ENCODE measurements at places on chromosomes 12 and 14.

DNA sequence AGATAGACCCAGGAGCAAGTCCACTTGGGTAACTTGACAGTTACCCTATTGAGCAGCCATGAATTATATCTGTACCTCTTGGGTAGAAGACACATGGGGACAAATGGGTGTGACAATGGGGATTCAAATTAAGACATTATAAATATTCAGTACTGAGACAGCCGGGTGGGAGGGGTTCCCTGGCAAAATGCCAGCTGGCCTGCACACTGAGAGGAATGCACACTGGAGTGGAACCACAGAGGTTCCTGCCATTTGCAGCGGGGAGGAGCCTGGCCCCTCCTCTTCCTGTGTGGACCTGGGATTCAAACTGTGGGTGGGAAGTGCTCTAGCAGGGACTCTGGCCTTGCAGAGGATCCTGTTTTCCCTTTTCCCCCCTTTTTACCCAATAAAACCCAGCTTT, 118.7 kb upstream of the CDKN3 start:
- no peak for DNase-seq

GRCh38 chr12:56591961-56592360, 38.2 kb downstream of the BAZ2A start:
- DNase-seq, result no peak

- DNase-seq, result no peak
Measured at GRCh38 chr14:52005625-52006024, 16.3 kb downstream of the RTRAF start.

GRCh38 chr14:83217492-83217891, 1683.8 kb upstream of the SEL1L start:
- DNase-seq, result no peak

DNA sequence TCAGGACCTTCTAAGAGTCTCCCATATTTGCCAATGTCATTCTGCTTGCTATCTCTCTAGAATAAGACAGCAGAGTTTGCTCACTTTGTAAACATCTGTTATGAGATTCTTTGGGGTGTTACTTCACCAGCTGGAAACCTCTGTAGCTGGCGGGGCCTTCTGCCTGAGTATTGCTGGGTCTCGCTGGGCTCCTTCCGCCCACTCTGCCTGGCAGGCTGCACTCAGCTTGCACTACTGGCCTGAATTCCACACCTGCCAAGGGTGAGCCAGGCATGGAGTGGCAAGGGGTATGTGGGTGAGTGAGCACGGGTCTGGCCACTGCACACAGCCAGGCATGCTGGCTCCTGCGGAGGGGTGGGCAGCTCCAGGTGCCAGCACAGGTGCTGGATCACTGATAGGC, 267.3 kb upstream of the PDE3A start:
- no peak for DNase-seq

GRCh38 chr12:89098441-89099112, 253.7 kb downstream of the DUSP6 start:
- no peak for DNase-seq

GRCh38 chr12:14264778-14265177, 100.7 kb upstream of the ATF7IP start:
- DNase-seq, result no peak

DNA sequence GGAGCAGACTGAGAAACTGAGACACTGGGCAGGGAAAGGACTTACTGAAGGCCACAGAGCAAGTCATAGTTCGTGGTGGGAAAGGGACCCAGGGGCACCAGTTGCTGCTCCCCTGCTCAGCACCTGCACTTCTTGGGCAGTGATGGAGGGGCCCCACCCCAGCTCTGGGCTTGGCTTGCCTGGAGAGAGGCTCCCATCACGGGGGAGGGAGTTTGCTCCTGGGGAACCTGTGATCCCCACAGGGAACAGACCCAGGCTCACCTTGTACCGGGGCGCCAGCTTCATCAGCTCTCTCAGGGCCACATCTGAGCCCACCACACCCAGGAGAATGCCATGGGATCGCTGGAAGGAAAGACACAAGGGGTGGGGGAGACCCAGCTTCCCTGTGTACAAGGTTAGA, 39.8 kb downstream of the CACNA2D4 start:
- no peak for DNase-seq

GRCh38 chr14:32507029-32507984, 178.2 kb downstream of the AKAP6 start:
- no peak for DNase-seq
